ENCODE measurements at places on chromosomes 2 and 18.

GRCh38 chr2:72155737-72156136 lies 8.1 kb upstream of the CYP26B1 start:
- no peak for DNase-seq

GRCh38 chr2:149082079-149082478 lies 43.6 kb downstream of the LYPD6B start:
- no peak for DNase-seq

GRCh38 chr2:10548626-10549025 lies 100.5 kb upstream of the ODC1 start:
- DNase-seq, result no peak

DNA sequence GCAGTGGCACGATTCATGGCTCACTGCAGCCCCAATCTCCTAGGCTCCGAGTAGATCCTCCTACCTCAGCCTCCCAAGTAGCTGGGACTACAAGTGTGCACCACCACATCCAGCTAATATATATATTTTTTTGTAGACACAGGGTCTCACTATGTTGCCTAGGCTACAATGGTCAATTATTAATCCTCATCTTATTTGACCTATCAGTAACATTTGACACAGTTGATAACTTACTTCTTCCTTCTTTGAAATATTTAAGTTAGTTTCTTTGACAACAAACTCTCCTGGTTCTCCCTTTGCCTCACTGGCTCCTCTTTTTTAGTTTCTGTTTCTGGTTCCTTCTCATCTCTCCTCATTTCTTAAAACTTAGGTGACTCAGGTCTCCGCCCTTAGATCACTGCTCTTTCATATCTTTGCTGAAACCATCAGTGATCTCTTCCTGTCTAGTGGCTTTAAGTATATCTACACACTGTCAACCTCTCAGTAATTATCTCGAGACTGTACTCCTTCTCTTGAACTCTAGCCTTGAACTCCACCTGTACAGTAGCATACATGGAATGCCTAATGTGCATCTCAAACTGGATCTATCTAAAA lies 11.5 kb downstream of the PGAP1 start:
- DNase-seq, result no peak

DNA sequence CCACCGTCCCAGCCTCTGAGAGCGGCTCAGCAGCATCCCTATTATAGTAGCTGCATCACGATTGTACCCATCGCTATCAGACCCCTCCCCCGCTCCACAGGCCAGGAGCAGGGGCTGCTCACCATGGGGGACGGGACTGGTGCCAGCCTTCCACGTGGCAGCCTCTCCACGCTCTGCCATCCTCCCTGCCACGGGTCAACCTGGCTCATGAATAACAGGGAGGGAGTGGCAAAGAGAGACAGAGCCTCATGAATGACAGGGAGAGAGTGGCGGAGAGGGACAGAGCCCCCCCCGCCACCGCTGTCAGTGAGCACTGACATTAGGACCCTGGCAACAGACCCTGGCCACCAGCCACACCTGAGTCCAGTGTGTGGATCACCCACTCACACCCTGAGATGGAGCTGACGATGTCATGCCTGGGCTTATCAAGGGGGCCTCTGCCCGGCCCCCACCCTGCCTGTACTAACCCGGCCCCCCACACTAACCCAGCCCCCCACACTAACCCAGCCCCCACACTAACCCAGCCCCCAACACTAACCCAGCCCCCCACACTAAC lies 16.9 kb downstream of the CROCC2 start:
- DNase-seq, result no peak

GRCh38 chr2:148132412-148132811 lies 111.5 kb downstream of the MBD5 start:
- DNase-seq, result peak; percentile 32

DNA sequence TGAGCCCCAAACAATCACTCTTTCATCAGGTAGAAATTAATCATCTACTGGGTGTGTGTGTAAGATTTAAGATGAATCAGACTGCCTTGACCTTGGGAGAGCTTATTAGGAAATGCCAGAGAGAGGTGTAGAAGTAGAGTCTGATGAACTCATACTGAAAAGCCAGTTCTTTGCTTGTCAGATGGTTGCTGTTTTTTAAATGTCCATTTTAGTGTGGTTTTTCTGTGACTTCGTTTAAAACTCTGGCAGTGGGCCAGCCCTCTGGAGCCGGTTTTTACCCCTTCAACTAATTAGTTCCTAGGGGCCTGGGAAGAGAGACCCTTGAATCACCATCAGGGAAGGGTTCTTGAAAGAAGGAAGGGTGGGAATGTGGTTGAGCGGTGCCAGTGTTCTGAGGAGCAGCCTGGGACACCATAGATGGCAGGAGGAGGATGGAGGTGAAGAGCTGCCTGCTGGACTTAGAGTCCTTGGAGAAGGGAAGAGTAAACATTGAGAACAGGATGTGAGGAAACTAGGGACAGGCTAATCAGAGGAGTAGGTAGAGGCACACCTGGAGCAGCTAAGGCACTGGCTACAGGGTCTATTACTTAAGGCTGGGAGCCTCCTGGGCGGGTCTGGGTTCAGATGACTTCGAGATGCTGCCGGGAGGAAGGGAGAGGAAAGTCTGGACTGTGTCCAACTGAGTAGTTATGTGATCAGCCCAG lies 66.1 kb downstream of the LRRFIP1 start:
- no peak for DNase-seq

DNA sequence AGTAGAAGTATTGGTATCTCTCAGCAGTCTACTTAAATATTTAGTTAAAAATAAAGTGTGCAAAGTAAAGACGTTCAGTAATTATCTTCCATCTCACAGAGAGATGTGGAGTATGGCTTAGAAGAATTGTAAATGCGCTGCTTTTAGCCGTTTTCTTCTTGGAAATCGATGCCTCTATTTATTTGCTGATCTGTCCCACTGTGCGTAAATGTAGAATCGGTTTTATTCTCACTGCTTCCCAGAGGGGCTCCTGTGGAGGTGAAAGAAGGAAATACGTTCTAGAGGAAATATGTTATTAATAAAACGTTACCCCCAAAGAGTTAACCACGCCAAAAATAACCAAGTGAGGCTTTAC lies 1.9 kb downstream of the NPAS2 start:
- DNase-seq, result no peak

GRCh38 chr18:35136248-35136647 lies 95.0 kb downstream of the MAPRE2 start:
- DNase-seq, result no peak

DNA sequence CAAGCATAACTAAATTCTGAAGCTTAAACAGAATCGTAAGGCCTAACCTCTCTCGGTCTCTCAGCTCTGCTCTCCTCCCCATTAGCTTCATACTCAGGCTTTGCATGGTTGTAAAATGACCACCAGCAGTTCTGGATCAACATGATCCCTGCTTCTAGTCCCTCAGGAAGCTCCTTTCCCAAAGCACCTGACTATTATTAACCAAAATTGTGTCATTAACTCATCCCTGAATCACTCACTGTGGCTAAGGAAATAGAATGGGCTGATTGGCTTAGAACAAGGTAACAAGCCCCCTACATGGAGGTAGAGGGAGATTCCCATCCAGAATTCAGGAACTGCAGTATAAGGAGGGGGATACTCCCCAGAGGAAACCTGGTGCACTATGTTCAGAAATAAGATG lies 448.3 kb downstream of the ARHGAP15 start:
- DNase-seq, result no peak

Measured in non-pigmented ciliary epithelial cell (primary cell).